HT-29 (cell line): ENCODE measurements at places on chromosomes 6 and 20. TPM values are rescaled to one million over a fixed set of nuclear protein-coding genes. Genes with fewer than 3 reads are reported as not detected.

DNA sequence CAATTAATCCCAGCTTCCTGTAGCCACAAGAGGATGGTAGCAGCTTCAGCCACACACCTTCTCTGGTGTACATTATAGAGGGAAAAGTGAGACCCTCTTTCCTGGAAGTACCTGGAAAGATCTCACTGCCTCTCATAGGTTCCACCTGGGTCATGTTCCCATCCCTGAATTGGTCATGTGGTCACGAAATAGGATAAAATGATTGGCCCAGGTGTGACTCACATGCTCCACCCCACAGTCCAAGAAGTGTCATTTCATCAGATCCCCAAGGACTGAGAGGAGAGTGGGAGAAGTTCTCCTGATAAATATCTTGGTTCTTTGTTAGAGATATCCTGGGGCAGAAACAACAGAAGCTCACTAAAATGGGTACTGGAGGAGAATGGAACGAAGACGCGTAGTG is 142.4 kb downstream of the QRSL1 start:
- no peak for DNase-seq

DNA sequence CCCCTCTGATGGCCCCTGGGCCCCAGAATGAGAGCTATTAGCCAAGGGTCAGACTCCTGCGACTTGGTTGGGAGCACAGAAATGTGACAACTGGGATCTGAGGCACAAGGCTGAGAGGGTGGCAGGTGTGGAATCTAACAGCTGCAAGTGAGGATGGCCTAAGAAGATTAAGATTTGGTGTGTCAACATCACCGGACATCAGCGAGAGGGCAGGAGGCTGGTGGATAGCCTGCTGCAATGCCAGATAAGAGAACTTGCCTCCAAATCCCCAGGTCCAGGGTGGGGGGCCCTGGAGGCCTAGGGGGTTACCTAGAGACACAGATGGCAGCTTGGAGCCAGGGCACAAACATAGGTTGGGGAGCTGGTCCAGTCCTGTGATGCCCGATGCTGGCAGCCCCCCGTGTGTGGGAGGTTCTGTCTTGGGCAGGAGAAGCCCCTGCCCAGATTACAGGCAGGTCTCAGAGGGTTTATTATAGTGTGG is 155.8 kb downstream of the GRM4 start:
- no peak for DNase-seq

DNA sequence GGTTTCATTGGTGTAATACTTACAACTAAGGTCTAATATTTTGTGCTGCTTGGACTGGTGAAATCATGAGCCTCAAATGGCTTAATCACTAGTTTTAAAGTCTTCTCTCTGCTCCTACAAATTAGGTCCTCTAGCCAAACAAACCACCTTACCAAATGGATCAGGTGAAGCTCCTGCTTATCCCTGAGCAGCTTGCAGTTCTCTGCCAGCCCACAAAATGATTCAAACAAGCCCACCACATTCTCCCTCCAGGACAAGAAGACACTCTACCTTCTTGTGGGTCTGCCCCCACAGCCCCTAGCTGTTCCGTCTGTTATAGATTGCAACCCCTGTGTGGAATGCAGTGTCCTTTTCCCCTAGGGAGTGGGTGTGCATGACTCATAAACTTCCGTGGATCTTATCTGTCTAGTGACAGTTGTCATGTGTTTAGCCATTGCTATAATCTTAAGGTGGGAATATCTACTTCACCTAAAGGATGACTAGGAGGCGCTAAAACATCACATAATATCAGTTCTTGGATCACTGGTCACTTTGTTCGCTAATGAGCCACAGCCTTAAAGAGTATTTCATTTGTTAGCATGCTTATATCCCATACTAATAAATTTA is 940.5 kb upstream of the MANEA start:
- DNase-seq = peak; percentile 77

GRCh38 chr6:106113256-106113959 is 27.3 kb downstream of the PRDM1 start:
- no peak for DNase-seq

- no peak for DNase-seq
Measured at GRCh38 chr6:15530411-15530810, 132.4 kb downstream of the DTNBP1 start.

- DNase-seq = no peak
Measured at GRCh38 chr6:31588871-31589650, 3.0 kb downstream of the LST1 start.

- peak; percentile 19 for DNase-seq
Measured at GRCh38 chr6:30726506-30727413, 6.6 kb downstream of the TUBB start.

DNA sequence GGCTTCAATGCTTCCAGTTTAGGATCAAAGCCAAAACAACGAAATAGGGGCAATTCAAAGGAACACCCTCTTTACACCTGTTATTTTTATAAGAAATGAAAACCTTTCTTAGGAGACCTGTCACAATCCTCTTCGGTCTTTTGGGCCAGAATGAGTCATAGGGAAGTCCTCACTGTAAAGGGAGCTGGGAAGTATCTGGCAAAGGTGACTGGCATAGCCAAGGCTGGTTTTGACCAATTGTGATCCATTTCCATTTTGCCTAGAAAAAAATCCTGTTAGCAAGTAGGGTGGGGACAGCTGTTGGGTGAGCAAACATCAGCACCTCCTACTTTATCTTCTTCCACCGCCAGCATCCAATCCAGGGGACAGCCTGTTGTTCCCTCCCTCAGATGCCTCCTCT is 343.2 kb upstream of the SULF2 start:
- DNase-seq = no peak

GRCh38 chr6:155120034-155120433 is 124.9 kb downstream of the TIAM2 start:
- DNase-seq = no peak

DNA sequence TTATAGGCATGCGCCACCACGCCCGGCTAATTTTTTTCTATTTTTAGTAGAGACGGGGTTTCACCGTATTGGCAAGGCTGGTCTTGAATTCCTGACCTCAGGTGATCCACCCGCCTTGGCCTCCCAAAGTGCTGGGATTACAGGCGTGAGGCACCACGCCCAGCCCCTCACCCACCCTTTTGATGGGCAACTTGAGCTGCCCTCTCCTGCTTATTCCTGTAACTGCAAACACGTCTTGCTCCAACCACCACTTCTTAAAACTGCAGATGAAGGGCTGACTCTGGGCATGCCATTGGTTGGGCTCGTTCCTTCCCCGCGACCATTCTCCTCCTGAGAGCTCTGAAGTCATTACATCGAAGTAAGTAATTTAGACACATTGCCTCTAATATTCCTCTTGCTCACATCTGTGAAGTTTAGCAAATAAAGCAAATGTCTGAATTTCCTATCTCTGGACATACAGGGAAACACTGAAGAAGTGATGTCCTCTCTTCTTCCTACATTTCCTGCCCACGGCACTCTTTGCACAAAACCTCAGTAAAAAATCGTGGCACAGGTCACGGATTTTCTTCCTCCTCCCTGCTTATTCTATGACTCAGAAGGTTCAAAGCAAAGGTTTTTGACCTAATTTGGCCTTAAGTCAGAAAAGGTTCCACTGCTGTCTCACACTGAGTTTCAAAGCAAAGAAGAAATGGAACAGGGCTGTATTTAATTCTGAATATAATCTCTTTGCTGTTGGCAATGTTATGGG is 117.5 kb downstream of the GMPR start:
- peak; percentile 52 for DNase-seq

DNA sequence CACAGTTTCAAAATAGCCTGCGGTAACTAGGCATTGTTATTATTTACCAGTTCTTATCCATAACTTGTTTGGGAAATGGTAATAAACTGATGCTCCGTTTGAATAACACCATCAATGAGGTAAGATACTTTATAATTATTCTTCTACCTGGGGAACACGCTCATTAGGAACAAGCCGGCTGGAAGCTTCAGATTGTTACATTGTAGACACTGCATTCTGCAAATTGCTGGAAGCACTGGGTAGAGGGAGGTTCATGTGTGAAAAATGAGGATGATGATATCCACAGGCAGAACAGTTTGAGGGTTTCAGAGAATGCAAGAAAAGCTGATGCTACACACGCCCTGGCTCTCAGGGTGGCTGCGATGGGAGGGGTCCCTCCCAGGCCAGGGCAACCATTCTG is 560.6 kb upstream of the AGPAT4 start:
- DNase-seq = no peak

- peak; percentile 44 for DNase-seq
Measured at GRCh38 chr6:65259059-65259458, 448.0 kb downstream of the EYS start.

GRCh38 chr20:22383156-22383555 is 201.2 kb downstream of the FOXA2 start:
- DNase-seq = no peak

DNA sequence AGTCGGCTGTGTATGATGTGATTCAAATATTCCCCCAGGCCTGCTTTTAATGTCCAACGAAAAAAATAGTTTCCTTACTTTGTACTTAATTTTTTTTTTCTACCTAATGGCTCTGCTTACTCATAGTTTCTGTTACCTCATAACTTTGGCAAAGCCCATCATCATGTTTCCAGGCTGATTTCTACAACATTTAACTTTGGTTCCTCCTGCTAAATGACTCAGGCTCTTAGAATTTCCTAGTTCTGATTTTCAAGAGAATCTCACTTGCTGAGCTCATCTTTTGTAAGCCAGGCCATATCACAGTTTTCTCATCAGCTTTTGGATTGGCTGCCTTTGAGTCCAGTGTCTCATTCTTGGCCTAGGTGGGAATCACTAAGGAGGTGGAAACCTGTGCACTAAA is 323.1 kb downstream of the HDGFL1 start:
- no peak for DNase-seq

BHLHE23 gene
- total RNA-seq = not detected in 2 replicates

CYP21A2 gene
- not detected in 2 replicates for total RNA-seq

LAMP5 gene
- not detected in 2 replicates for total RNA-seq

NOTCH4 gene
- 2.2 and 2.4 TPM in 2 replicates for total RNA-seq

TRIM31 gene
- total RNA-seq = 112 and 119 TPM in 2 replicates

SUMO4 gene
- total RNA-seq = 0.31 and 0.44 TPM in 2 replicates

HTR1E gene
- not detected in 2 replicates for total RNA-seq
